CD4-positive, alpha-beta T cell treated with Interleukin-6 for 4 hours (primary cell): ENCODE measurements at places on chromosomes 3 and 15.

GRCh38 chr3:140834266-140835037 lies 107.2 kb upstream of the SLC25A36 start:
- DNase-seq, result no peak

GRCh38 chr3:52313774-52314188 lies 2.3 kb upstream of the DNAH1 start:
- DNase-seq, result no peak

- DNase-seq, result no peak
These were observed 6.5 kb upstream of the BCL2A1 start for GRCh38 chr15:79977431-79978054.

DNA sequence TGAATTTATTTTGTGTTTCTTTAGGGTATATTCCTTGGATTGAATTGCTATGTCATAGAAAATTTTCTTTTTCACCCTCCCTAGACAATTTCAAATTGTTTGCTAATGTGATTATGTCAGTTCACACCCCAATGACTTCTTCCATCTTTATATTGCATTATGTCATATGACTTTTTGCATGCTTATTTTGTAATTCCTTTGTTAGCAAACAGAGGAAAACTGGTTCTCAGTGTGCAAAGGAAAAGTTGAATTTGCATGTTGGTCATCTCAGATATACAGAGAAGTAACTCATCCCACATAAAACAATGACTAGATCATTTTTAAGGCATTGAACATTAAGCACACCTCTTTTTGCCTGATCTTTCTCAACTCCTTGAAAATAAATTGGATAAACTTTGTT lies 3.3 kb upstream of the RNF13 start:
- no peak for DNase-seq

DNA sequence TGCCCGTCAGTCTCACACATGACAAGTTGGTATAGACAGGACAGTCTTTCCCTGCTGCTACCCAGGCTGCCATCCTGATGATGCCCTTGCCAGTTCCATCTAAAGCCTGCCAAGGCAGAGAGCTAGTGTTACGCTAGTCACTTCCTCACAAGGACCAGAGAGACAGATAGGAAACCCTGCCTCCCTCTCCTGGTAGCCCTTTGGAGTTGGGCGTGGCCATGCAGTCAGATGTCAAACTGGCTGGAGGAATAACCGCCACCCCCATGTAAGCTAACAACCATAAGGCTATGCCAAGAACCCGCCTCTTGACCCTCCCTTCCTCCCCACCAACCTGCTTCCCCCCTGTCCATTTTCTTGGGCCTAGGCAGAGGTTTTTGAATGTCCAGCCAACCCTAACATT lies 2.8 kb downstream of the TMEM115 start:
- DNase-seq, result no peak

- no peak for DNase-seq
These were observed 92.3 kb downstream of the FRMD5 start for GRCh38 chr15:44102675-44103254.

GRCh38 chr3:143363949-143364348 lies 244.4 kb downstream of the CHST2 start:
- DNase-seq, result no peak

GRCh38 chr3:39474126-39474515 lies 6.6 kb downstream of the MOBP start:
- DNase-seq, result no peak

- DNase-seq, result no peak
These were observed 12.1 kb upstream of the THSD4 start for GRCh38 chr15:71103102-71103676.

DNA sequence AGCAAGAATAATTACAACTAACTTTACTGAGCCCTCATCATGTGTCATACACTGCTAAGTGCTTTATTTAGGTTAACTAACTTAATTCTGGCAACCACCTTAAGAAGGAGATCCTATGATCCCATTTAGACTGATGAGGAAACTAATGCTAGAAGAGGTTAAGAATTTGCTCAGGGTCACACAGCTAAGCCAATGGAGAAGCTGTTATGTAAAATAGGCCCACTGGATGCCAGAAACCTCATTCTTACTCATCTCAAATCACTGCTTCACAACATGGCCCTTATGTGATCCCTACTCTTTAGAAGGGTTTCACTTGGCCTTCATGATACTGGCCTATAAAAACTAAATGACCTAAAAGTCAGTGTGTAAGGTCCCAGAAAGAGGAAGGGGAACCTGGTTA lies 41.2 kb downstream of the IMPG2 start:
- DNase-seq, result no peak

DNA sequence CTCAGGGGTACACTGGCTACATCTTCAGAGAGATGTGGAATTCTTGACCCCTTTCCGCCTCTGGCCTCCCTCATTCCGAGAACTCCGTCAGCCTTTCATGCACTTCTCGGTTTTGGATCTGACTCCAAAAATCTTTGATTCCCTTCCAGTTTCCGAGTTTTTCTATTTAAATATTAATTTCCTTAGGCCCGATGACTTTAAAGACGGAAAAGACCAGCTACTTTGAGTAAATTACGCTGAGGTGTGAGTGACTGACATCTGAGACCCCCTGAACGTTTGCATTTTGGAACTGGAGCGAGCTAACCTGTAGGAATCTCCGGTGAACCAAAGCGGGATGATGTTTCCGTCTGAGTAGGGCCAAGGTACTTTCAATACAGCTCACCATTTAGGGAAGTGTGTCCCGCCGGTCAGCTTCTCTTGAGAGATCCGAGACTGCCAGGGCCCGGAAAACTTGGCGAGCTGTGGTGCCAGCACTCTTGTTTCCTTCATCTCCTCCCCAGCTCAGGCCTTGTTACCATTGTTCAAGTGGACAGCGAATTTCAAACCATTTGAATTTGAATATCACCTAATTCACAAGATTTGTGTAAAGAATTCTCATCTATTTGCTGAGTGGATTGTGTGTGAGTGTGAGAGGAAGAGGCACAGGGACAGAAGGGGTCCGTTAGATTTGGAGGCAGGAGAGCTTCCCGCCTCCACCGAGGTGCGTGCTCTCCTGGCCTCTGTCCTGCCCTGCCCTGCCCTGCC lies 5.4 kb downstream of the SOX14 start:
- DNase-seq, result no peak

- no peak for DNase-seq
These were observed 8.8 kb downstream of the EAF1 start for GRCh38 chr3:15436246-15436645.

- DNase-seq, result no peak
These were observed 2.8 kb downstream of the APOD start for GRCh38 chr3:195580744-195581443.

GRCh38 chr3:116265976-116266584 lies 179.2 kb downstream of the LSAMP start:
- DNase-seq, result no peak

- no peak for DNase-seq
These were observed 25.2 kb upstream of the ZBTB38 start for GRCh38 chr3:141343077-141343476.

DNA sequence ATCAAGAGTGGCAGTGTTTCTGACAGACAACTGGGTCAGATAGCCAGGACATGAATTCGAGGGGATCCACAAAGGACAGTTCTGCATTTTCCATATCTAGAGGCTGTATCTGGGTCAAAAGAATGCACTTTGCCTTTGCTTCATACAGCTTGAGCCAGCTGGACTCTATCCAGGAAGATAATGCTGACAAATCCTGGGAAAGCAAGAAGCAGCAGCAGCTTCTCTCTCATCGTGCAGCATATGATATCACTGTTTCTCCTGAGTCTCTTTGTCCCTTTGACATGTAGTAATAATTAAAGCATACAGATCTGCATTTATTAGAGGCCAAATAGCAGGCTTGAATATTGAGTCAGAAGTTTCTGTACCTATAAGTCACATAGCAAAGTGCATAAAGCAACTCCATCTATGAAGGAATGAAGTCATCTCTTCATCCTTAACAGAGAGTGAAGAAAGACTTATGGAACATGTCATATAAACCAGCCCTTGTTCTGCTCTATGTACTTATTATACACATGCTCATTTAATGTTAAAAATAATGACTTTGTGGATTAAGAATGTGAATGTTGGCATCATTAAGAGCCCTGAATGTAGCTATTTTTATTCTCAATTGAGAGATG lies 236.8 kb upstream of the GBE1 start:
- DNase-seq, result no peak
